ENCODE measurements at places on chromosomes 5 and 9.

GRCh38 chr5:5192681-5193080, 52.6 kb downstream of the ADAMTS16 start:
- DNase-seq, result no peak

GRCh38 chr5:99019812-99020697, 91.2 kb upstream of the CHD1 start:
- no peak for DNase-seq

DNA sequence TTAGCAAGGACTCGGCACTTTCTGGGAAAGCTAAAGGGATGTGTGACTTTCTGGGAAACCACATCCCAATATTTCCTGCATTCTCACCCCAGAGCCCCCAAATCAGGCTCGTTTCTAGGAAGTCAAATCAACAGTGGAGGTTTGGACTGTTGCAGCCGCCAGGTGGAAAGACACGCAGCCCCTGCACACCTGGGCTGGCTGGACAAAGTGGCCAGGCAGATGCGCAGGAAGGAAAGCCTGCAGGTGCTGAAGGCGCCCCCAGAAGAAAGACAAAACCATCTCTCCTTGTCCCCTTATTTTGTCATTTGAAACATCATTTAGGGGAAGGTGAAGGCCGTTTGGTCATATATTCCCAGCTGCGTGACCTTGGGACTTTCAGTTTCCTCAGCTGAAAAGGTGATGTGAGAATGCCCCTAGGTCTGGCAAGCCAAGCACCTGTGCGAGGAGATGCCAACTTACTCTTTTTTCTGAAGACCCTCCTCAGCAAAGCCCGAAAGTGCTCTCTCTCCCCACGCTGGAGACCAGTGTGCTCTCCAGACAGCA, 97.9 kb upstream of the CPEB4 start:
- DNase-seq, result no peak

DNA sequence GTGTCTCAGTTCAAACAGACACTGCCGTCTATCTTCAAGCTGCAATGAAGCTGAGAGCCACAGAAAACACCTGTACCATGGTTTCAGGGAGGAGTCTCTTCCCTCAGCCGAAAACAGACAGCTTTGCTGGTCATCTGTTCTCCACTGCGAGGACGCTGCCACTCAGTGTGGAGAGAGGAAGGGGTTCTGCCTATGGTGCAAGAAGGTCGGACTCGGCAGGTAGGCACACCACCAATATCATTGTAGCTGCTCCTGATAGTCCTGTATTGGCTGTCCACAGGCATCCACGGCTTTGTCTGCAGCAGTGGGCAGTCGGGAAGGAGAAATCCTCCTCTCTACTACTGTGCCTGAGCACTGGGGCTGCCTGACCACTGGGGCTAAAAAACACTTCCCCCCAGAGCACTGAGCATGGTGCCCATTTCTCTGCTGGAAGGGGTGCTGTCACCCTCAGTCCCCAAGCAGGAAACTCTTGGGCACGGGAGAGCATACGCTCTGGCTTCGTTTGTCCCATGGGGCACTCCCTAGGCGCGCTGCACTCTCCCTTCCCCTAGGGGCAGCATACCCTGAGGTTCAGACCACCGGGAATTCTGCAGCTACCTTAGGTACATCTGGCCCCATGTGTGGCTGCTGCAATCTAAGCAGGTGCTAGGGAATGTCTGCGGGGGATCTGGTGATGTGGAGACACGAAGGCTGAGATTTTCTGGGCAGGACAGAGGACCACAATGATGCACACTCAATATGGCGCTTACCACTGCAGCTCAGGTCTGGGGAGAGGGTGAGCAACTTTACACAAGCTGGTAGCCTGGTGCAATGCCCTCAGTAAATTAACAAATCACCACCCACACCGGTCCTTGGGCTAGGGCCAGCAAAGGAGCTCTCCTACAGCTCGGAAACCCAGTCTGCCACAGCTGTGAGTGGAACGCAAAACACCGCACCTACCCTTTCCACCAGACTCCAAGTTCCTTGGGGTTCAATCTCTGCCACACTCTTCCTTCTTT, 880.9 kb upstream of the SEMA6A start:
- no peak for DNase-seq

DNA sequence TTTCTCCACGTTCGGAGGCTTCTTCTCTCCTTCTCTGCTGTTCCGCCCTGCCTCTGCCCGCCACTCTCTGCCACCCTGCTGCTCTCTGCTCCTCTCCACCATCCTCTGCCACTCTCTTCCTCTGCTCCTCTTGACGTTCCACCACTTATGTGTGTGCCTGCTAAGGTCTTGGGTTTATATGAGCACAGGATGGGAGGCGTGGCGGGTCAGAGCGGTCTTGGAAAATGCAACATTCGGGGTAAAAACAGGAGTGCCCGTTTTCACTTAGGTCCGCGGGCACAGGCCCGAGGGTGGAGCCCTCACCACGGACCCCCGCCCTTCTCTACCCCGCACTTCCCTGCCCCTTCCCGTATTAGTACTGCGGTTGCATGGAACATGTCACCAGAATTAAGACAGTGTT, 114.4 kb upstream of the FBXL7 start:
- DNase-seq, result no peak

GRCh38 chr9:131833083-131833482, 93.2 kb upstream of the RAPGEF1 start:
- DNase-seq, result no peak

- DNase-seq, result no peak
Measured at GRCh38 chr5:52808316-52808901, 20.7 kb downstream of the ITGA1 start.

GRCh38 chr9:33751536-33752129, 43.7 kb upstream of the PRSS3 start:
- no peak for DNase-seq

- no peak for DNase-seq
Measured at GRCh38 chr9:69325409-69326212, 596 bp downstream of the ENTREP1 start.

DNA sequence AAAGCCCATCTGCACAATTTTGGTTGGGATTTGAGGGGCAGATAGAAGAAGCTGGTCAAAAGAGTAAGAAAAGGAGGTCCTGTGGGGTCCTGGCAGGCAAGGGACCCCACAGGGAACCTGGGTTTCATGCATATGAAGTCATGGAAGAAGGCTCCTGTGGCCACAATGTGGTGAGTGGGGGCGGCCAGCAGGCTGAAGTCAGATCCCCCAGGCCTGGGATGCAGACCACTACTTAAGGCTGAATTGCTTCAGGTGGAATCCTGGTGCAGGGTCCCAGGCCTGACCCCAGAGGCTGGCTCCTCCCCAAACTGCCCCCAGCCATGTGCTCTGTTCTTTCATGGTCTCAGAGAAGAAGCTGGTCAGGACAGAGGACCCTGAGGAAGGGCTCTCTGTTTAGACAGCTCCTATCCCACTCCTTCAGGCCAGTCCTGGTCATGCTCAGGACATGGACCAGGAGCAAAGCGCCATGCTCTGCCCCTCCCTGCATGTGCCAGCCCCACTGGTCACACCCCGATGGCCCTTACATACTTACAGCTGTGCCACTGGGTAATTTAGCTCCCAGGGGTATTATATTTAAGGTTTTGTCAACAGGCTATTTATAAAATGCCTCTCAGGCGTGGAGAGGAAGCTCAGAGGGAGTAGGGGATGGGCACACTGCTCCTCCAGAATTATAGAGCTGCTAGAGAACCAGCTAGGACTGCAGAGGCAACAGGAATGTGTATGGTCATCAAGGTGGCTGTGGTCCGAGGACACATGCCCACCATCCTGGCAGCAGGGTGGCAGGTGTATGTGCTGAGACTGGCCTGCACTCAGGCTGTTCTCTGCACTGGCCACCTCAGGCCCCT, 33.4 kb downstream of the C5orf15 start:
- DNase-seq, result no peak

- no peak for DNase-seq
Measured at GRCh38 chr5:74408150-74409043, 232.1 kb downstream of the ENC1 start.

DNA sequence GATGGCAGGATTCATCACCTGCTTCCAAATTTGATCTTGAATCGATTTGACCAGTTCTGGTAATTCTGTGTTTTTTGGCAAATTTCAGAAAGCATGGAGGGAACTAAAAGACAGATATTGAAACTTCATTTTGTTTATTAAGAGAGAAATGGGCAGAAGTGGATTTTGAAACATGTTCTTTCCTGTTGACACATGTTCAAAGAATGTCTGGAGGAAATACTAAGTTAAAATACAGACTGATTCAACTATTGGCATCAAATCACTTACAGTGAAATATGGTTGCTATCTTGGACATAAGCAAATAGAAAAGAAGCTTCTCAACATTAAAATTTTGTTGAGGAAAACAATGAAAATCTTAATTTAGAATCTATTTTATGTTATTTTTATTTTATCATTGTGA, 19.3 kb upstream of the GZMK start:
- no peak for DNase-seq

GRCh38 chr9:12847561-12847960, 72.7 kb downstream of the LURAP1L start:
- DNase-seq, result no peak

DNA sequence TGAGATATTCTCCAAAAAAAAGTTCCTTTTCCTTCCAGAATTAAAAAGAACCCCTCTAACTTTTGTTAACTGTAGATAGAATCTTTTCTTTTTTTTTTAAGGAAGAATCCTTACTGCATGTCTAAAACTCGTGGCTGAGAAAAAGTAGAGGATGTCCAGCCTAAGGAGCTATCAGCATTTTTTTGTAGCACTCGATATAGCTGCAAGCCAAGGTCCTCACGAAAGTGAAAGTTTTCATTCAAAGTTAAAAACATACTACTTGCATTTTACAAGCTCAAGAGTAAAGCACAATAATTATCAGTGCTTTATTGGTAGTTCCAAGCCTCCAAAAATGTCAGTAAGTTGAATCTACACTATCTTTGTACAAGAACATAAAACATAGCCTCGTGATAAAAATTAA, 28.7 kb upstream of the ZSWIM6 start:
- DNase-seq, result no peak

DNA sequence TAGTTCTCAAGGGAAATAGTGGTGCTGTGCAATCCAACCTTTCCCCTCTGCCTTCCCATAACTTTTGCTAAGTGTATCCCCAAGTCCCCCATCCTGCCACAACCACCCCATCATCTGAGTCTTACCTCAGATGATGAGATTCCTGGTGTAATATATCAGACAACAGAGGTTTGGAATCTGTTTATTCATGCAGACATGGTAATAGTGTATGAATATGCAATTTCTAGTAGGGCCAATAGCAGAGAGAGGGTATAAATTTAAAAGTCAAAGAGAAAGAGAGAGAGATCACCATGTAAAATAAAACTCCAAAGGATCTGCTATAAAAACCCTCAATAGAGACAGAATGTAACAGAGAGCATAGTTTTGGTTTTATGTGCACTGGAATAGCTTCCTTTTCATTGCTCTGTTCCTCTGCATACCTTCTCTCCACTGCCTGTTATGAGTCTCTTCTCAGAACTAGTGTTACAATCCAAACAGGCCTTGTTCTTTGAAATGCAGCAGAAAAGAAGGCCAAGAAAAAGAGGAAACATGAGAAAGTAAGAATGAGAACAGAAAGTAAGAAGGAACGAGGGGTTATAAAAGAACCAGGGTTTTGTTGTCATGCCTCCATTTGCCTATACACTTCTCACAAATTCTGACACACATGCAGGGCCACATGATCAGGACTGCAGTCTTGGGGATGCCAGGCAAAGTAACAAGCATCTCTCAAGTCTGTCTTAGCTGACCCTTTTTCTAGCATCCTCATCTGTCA, 278.0 kb downstream of the CETN3 start:
- no peak for DNase-seq

DNA sequence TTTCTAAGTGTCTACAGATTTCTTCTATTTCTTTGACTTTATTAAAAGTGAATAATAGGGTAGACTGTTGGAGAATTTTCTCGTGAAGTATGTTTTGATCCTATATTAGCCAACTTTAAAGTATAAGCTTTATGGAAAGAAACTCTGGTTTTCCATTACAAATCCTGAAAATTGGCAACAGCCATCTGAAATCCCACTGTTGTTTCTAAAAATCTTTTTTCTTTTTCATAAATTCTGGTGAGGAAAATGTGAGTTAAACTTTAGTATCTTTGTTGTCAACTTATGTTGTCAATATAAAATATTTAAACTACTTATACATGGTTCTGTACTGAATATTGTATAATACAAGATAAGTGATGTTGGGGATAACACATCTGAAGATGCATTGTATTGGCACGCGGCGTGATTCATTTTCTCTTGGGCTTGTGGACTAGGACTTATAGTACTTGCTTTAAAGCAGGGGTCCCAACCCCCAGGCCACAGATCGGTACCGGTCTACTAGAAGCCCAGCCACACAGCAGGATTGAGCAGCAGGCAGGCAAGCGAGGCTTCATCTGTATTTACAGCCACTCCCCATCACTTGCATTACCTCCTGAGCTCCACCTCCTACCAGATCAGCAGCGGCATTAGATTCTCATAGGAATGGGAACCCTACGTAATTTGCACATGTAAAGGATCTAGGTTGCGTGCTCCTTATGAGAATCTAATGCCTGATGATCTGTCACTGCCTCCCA, 12.7 kb downstream of the MAMDC2 start:
- no peak for DNase-seq

- DNase-seq, result no peak
Measured at GRCh38 chr5:180360078-180360957, 7.2 kb upstream of the GFPT2 start.

- DNase-seq, result peak; percentile 75
Measured at GRCh38 chr9:113370806-113371325, 5.9 kb downstream of the HDHD3 start.

DNA sequence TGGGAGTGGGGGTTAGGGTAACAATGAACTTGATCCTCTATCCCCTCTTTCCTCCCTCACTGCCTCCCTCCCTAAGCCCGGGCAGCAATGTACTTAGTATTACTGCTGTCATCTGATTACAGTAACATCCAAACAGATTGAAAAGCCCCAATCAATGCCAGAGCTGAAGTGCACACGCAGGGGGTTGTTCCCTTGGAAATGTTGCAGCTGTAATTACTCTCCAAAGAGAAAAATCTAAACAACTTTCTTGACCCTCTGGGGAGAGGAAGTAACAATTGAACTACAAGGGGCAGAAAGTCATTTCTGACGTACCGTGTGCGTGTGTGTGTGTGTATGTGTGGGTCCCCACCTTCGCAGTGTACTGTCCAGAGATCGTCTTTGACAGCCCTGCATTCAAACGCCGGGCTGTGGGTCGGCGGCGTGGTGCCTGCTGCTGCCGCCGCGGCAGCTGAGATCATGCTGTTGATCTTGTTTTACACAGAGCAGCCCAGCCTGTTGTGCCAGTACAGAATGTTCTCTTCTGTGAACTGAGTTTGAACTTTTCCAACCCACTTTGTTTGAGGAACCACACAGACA, 66.0 kb upstream of the KLF9 start:
- DNase-seq, result no peak

Measured in DMS79 (cell line).